ENCODE measurements at places on chromosomes 2 and 18. TPM values are rescaled to one million over a fixed set of nuclear protein-coding genes. Genes with fewer than 3 reads are reported as not detected.

Gene GCA
- 10.6 TPM for total RNA-seq

DNA sequence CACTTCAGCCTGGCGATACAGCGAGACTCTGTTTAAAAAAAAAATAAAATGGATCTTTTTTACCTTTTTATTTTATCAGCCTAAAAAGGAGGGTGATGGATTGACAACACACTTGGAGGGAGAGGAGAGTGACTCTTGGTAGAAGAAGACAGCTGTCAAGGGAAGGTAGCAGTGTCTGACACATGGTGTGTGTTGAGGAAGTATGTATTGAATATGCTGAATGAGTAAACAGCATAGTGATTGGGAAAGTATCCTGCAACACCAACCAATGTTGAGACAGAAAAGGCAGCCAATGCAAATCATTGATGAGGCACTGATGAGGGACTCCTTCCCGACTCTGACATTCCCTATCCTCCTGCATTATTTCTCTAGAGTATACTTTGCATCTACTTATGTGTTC is 306.4 kb downstream of the LPIN1 start:
- DNase-seq: no peak

- DNase-seq: peak; percentile 98
Measured at GRCh38 chr2:207133820-207134519, 31.8 kb downstream of the KLF7 start.

Gene OTOS
- not detected for total RNA-seq

DNA sequence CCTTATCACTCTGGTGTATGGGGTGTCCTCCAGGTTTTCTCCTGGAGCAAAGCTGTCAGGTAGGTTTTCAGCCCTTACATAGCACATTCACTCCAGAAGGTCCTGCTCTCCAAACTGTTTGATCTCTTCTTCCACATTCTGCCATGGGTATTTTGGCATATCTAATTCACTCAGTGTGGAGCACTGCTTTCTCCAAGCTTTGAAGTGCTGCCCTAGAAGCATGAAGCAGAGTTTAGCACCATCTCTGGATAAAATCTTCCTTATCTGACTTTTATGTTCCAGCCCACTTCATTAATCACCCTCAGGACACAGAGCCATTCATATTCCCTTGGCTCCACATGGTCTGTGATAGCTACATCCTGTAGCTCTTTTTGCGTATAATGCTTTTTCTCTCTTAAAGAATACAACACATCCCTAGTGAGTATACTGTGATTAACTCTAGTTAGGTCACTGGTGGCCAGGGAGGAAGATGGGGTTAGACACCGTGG is 56.7 kb upstream of the ARHGAP28 start:
- no peak for DNase-seq

GRCh38 chr2:224442071-224442967 is 40.4 kb upstream of the FAM124B start:
- DNase-seq: peak; percentile 50

Gene KLHL41
- total RNA-seq: 2,102 TPM

Gene CCDC178
- total RNA-seq: 0.58 TPM

DNA sequence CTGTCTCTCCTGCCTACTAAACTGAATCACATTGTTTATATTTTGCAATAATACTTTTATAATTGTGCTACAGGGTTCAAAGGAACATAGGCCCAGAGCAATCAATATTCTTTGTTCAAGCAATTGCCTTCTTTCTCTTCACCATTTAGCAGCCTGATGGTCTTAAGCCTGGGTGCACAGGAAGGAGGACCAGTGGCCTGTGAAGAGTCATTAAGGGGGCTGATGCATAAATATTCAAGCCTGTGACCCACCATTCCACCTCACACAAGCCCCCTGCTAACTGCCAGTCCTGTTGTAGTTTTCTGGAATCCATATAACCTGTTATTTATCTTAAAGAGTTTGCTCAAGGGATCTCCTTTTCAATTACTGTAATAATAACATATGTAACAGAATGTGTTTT is 56.0 kb downstream of the ABCA12 start:
- no peak for DNase-seq

DNA sequence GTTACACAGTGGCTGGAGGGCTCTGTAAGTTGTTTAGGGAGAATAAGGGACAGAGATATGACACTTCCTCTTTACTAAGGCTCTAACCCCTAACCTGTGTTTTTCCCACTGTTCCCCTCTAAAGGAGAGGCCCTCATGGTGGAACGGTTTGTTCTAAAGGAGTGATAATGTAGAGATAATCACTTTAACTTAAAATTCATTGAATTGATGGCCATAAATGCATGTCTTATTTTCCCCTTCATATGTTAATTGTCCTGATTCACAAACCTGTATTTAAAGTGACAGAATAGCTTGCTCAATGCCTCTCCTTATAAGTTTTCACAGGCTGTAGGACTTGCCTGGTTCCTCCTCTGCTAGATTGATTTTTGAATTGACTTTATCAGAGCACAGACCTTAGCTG is at the start of gene SERPINB12:
Gene SERPINB12, plus strand, starts transcription at position 301 of the 400 bp plus-strand sequence. CDS start 13,791 bp downstream, outside the sequence.
- DNase-seq: no peak

DNA sequence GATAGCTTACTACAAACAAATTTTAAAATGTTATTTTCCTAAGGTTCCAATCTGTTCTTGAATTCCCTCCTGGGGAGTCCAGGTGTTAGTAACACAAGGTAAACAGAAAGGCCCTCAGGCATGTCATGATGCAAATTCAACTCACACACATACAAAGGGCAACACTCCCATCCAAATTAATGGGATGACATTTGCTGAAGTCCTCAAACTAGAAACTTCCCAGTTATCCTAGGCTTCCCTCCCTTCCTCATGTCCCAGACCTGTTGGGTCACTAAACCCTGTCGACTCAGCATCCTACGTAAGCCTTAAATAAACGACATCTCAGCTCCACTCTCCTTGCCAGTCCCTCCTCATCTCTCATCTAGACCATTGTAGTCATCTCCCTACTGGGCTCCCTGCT is 85.1 kb downstream of the GREB1L start:
- no peak for DNase-seq

GRCh38 chr18:56913941-56914340 is 232.9 kb upstream of the BOD1L2 start:
- no peak for DNase-seq

Gene COL5A2
- 787 TPM for total RNA-seq

Gene OR6B3
- total RNA-seq: not detected

GRCh38 chr2:198880986-198881385 is 576.8 kb downstream of the SATB2 start:
- no peak for DNase-seq

Gene LANCL1
- 33.9 TPM for total RNA-seq

DNA sequence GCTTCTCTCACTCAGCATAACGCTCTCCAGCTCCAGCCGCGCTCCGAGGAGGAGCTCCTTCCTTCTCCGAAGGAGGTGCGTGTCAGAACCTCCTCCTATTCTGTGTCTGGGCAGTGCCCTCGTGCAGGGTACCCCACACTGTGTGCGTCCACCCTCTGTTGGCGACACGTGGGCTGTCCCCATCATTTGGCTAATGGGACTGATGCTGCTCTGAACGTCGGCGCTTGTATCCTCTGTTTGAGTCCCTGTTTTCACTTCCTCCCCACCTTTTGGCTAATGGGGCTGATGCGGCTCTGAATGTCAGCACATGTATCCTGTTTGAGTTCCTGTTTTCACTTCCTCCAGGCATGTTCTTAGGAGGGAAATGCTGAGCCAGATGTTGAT is 22.2 kb downstream of the KCNG2 start:
- DNase-seq: peak; percentile 84

- DNase-seq: peak; percentile 42
Measured at GRCh38 chr2:100246163-100247145, 75.8 kb downstream of the LONRF2 start.

- no peak for DNase-seq
Measured at GRCh38 chr2:150532879-150533278, 45.4 kb upstream of the RND3 start.

- DNase-seq: no peak
Measured at GRCh38 chr2:161844822-161845221, 220.6 kb downstream of the SLC4A10 start.
